Naive thymus-derived CD8-positive, alpha-beta T cell (primary cell): ENCODE measurements at places on chromosomes 1 and 21.

GRCh38 chr1:22039594-22040285 lies 12.8 kb upstream of the CDC42 start:
- DNase-seq = peak; percentile 97

DNA sequence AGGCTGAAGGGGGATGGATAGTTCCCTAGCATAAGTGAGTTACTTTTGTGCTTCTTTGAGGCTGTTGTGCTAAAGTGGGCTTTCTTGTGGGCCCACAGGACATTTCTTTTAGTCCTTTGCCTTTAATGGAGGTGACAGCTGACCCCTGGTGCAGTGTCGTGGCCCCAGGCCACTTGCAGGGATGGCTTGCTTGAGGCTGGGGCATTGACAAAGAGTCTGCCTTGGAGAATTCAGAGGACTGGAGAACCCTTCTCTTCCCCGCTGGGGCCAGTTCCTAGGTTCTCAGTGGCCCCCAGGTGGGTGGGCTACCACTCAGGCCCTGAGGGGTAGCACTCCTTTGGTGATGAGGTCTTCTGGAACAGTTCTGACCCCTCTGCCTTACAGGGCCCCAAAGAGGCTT lies 12.8 kb downstream of the ABCG1 start:
- DNase-seq = no peak

- no peak for DNase-seq
Measured at GRCh38 chr21:37039411-37040075, 33.0 kb downstream of the RIPPLY3 start.

- no peak for DNase-seq
Measured at GRCh38 chr1:11977625-11978024, 2.6 kb upstream of the MFN2 start.

DNA sequence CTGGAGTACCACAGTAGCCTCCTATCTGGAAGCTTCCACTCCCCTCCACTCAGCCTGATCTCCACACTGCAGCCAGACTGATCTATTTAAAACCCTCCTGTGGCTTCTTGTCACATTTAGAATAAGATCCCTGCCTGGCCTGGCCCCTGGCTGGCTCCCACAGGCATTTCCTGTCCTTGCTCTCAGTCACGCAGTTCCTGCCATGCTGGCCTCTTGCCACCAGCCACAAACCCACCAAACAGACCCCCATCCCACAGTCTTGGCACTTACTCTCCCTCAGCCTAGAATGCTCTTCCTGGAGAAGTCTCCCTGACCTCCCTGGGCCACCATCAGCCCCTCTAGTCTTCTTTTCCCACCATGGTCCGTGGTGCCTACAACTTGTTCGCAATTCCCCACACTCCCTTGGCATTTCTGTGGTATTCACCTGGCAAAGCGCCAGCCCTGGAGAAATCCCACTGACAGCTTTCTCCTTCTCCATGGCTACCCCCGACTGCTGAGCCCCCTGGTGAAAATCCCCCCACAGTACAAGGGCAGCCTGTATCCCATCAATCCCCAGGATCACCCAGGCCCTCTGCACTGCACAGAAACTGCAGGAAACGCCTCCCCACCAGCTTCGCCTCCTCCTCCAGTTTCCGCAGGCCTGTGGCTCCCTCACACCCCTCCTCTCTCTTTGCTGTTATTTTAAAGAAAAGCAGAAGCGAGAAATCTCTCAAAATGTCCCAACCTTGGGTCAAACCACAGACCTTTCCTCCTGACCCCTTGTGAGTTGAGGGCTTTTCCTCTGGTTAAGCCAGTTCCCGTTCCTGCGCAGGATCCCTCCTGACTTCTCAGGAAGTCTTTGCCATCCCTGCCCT lies 94.5 kb downstream of the SYT2 start:
- no peak for DNase-seq

DNA sequence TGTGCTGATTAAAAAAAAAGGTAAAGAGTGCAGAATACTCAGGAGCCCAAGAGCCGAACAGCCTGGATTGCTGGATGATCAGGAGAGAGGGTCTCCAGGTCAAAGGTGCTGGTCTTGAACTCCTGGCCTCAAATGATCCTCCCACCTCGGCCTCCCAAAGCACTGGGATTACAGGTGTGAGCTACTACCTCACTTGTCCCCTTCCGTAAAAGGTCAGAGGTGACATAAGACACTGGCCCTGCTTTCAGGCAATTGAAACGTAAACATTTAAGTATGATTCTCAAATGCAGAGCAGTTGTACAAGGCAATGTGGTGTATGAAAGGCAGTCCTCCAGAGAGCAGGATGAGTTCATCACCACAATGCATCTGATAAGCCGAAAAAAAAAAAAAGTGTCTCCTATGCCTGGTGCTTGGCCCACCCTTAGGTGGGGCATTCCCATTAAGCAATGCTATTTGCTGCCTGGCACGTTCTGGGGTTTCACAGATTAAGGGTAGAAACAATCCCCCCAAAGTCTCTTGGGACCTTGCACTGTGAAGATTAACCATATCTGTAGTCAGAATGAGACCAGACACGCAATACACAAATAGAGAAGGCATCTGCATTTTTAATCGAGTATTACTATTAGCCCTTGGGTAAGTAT lies 47.7 kb downstream of the PARP1 start:
- no peak for DNase-seq

DNA sequence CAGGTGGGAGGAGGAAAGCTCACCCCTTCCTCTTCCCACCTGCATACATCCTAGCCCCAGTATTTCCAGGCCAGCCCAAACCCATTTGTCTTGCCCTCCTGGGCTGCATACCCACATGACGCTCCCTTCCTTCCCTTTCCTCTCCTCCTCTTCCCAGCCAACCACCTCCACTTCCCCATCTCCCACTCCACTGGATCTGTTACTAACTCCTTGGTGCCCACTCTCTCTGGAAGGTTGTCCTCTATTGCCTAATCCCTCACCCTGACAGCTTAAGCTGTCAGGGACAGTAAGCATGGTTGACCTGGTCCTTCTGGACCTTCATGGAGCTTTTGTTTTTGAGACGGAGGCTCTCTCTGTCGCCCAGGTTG lies 23.0 kb upstream of the SYNC start:
- DNase-seq = no peak
